Activated CD4-positive, CD25-positive, alpha-beta regulatory T cell treated with anti-CD3 and anti-CD28 coated beads, Interleukin-2, amount 50 U/mL, for 72 hours (primary cell): ENCODE measurements at places on chromosomes 7 and 10.

GRCh38 chr10:88228130-88228529 is 355.0 kb downstream of the RNLS start:
- DNase-seq = no peak

GRCh38 chr7:91628742-91629141 is 251.8 kb downstream of the MTERF1 start:
- no peak for DNase-seq

- no peak for DNase-seq
Observed at GRCh38 chr7:127751490-127752448, 99.8 kb downstream of the SND1 start.

GRCh38 chr10:101974091-101974971 is 81.6 kb downstream of the ARMH3 start:
- DNase-seq = no peak

DNA sequence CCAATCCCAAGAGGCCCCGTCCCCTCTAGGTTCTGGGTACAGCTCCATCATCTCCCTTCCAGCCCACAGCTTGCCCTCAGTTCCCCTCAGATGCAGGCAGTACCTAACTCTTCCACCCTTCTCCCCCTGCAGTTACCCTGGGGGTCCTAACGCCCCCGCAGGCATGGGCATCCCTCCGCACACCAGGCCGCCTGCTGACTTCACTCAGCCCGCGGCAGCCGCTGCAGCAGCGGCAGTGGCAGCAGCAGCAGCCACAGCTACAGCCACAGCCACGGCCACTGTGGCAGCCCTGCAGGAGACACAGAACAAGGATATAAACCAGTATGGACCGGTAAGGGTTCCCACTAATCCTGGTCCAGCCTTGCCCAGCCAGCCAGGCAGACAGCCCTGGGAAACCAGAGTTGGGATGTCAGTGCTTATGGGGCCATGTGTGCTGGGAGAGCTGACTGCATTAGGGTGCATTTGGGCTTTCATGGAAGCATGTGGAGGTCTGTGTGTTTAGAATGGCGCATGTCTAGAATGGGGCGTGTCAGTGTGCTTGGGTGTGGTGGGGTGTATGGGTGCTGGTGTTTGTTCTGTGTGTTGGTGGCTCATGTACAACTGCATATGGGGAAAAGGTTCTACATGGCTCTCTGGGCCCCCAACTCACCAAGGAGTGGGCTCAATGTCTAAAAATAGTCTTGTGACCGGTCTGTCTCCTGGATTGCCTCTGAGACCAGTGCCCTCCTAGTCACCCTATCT is 55.1 kb upstream of the PPIF start:
- DNase-seq = no peak

DNA sequence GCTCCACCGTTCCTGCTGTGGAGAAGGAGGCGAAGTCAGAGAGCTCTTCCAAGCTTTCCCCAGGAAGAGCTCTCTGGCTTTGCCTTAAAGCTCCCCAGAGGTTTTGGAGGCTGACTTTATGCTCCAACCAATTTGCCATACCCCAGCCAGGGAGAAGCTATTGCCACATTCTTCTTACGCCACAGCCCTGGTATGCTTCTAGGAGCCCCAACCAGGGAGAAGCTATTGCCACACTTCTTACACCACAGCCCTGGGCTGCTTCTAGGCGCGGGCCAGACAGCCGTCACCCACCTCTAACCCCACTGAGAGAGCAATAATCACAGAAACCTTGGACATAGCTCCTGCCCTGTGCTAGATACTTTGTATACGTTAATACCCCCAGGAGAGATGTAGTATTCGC is 951 bp downstream of the ELOVL3 start:
- no peak for DNase-seq

- DNase-seq = no peak
Observed at GRCh38 chr7:111475959-111476358, 86.3 kb downstream of the IMMP2L start.

- no peak for DNase-seq
Observed at GRCh38 chr7:104625956-104626355, 297.6 kb downstream of the LHFPL3 start.

DNA sequence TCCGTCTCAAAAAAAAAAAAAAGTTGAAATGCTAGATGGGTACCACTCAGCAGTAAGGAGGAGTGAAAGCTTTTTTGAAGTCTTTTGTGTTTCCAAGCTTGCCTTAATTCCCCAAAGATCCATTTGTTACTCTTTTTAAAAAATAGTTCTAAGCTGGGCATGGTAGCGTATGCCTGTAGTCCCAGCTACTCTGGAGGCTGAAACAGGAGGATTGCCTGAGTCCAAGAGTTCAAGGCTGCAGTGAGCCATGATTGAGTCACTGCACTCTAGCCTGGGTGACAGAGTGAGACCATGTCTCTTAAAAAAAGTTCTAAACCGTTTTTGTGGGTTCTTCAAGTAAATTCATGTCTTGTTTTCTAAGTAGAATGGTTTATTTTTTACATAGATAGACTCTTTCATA is 5.3 kb downstream of the TBC1D12 start:
- DNase-seq = no peak

- DNase-seq = no peak
Observed at GRCh38 chr7:141356161-141356560, 195.0 kb upstream of the AGK start.

GRCh38 chr10:29007748-29008610 is 280.9 kb upstream of the LYZL1 start:
- no peak for DNase-seq

- peak; percentile 59 for DNase-seq
Observed at GRCh38 chr10:97025613-97026242, 160.0 kb downstream of the SLIT1 start.

GRCh38 chr10:35359056-35359455 is 22.7 kb downstream of the CCNY start:
- no peak for DNase-seq

- DNase-seq = no peak
Observed at GRCh38 chr7:123485721-123486120, 48.7 kb downstream of the IQUB start.

DNA sequence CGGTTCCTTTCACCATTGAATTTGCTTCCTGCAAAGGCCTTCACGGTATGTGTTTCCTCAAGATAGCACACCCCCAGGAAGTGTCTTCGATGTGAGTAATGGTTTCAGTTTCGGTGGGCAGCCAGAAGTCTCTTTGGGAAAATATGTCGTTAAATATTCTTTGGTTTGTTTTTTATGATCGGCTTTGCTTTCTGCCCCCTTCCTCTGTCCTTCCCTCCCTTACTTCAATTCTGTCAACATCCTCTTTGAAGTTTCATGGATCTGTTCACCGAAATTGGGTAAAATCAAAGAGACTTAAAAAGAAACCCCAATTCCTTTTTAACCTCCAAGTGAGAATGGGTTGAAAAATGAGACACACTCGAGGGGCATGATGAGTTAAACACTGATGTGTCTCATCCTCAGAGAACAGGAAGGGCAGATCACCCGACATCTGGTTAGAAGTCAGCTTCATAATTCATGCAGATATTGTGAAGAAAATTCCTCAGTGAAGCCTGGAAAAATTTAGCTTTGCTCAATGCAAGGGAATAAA is 170.8 kb upstream of the HABP2 start:
- no peak for DNase-seq
